ENCODE measurements at places on chromosomes 7 and 10. TPM values are rescaled to one million over a fixed set of nuclear protein-coding genes. Genes with fewer than 3 reads are reported as not detected.
A peak's percentile ranks its signal among the peaks of the same experiment; 100 is the strongest.

DNA sequence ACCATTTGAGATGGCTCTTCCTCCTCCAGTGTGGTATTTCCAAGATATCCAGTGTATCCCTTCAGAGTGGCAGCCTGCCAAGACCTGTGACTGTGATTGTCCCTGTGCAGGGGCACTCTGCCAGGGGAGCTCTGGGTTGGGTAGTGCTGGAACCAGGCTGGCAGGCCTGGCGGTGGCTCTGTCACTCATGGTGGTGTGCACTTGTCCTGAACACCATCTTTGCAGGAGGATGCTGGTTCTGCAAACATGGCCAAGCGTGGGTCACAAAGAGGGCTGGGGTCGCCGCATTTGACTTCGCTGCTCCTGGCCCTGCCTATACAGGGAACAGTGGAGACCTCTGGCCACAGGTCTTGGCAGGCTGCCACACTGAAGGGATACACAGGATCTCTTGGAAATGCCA is 205.2 kb downstream of the PRPF18 start:
- DNase-seq: no peak

GRCh38 chr10:96896884-96897589 is 64.9 kb downstream of the LCOR start:
- DNase-seq: no peak

DNA sequence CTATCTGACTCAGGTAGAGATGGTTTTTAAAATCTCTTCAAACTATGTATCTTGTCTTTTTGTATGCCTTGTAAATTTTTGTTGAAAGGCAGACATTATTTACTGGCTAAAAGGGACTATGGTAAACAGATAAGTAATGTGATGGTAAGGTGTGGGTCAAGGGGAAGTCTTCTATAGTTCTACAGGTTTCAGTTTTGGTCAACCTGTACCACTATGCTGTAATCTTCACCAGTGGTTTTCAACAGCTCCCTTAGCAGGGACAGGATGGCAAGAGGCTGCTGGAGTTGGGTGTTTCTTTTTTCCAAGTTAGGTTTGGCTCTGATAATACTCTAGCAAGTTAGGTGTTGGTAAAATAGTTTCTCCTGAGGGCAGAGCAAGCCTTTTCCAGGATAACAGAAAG is 32.7 kb upstream of the FZD8 start:
- DNase-seq: no peak

Gene SPRN
- total RNA-seq: under 0.01 TPM

- DNase-seq: peak; percentile 96
Observed at GRCh38 chr7:93043385-93043985, 74.3 kb downstream of the SAMD9 start.

- DNase-seq: peak; percentile 31
Observed at GRCh38 chr10:69912589-69912988, 110.9 kb downstream of the COL13A1 start.

DNA sequence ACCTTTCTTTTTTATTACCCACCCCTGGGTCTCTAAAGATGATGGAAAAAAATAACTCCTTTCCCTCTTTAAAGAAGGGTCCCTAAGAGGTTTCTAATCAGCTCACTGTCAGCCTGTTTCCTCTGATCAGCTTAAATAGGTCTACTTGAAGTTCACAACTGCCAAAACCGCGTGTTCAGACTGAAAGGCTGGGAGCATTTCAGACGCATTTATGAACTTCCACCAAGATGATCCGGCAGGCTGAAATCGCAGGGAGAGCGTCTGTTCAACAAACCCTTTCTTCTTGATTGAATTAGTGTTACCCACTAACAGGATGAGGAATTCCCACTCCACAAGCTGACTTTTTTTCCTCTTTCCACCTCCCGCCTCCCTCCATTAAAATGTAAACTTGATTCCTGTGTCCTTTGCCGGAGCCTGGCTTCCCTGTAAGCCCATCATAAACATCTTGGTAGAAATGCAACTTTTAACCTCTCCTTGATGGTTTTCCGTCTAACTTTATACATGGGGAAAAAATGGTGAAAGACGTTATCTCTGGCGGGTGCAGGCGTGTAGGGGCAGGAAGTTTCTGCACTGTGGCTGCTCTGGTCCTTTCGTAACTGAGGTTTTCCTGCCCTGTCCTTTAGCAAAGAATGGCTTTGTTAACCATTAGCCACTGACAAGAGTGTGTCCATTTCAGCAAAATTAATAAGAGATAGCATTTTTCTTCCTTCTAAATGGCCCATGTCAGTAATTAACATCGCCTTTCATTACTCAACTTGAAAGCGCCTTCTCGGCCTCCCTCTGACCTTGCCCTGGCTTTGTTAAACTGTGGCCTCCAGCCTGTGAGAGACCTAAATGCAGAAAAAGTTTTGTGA is 130.7 kb downstream of the BAMBI start:
- DNase-seq: no peak

Gene SUN3
- total RNA-seq: not detected

DNA sequence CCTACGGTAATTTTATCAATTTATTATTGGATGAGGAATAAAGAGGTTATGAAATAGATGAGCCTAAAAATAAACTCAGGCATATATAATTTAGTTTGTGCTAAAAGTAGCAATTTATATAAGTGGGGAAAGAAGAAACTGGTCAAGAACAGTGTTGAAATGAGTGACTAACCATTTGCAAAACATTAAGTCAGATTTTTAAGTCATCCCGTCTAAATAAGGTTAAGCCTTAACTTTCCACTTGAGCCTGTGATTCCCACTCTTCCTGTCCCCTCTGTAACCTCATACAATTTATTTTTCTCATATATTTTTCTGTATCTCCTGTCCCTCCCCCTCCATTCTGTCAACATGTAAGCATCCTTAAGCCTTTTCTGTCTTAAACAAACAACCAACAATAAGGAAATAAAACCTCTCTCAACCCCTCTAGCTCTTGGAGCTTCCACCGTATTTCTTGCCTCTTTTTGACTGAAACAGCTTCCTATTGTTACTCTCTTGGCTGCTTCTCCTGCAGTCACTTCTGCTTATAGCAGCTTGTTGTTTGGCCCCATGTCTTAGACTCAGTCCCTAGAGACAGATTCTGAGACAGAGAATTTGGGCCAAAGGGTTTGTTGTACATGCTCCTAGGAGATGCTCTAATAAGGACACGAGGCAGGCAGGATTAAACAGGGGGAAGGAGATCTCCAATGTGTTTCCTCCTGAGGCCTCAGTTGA is 109.7 kb downstream of the GNAI1 start:
- peak; percentile 21 for DNase-seq

Gene ABCC2
- total RNA-seq: 1.8 TPM

DNA sequence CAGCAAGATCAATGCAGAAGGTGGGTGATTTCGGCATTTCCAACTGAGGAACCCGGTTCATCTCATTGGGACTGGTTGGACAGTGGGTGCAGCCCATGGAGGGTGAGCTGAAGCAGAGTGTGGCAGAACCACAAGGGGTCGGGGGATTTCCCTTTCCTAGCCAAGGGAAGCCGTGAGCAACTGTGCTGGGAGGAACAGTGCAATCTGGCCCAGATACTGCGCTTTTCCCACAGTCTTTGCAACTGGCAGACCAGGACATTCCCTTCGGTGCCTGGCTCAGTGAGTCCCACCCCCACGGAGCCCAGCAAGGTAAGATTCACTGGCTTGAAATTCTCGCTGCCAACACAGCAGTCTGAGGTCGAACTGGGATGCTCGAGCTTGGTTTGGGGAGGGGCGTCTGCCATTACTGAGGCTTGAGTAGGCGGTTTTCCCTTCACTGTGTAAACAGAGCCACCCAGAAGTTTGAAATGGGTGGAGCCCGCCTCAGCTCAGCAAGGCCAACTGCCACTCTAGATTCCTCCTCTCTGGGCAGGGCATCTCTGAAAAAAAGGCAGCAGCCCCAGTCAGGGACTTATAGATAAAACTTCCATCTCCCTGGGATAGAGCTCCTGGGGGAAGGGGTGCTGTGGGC is 58.6 kb upstream of the SLC26A5 start:
- no peak for DNase-seq

GRCh38 chr10:31912898-31913850 is 15.5 kb downstream of the ARHGAP12 start:
- no peak for DNase-seq

Gene SPDYE8
- total RNA-seq: not detected

Gene PNLIPRP2
- not detected for total RNA-seq

GRCh38 chr10:78148961-78149612 is 115.4 kb downstream of the RPS24 start:
- DNase-seq: peak; percentile 85

Gene C10orf105
- total RNA-seq: not detected

DNA sequence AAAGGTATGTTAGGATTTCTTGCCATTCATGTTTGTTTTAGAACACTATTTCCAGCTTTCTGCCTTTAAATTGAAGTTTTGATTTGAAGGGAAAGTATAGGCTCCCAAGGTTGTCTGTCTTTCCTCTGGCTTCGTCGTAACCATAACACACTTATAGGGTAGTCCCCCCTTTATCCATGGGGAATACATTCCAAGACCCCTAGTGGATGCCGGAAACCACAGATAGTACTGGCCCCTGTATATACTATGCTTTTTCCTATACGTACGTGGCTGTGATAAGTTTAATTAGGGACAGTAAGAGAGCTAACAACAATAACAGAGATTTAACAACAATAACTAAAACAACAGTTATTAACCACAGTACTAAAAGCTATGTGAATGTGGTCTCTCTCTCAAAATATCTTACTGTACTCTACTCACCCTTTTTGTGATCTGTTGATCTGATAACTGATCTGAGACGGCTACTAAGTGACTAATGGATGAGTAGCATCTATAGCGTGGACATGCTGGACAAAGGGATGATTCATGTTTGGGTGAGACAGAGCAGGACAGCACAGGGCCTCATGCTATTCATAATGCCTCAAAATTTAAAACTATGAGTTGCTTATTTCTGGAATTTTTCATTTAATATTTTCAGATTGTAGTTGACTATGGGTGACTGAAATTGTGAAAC is 273.1 kb downstream of the AUTS2 start:
- peak; percentile 67 for DNase-seq

Gene PTN
- 33.3 TPM for total RNA-seq

DNA sequence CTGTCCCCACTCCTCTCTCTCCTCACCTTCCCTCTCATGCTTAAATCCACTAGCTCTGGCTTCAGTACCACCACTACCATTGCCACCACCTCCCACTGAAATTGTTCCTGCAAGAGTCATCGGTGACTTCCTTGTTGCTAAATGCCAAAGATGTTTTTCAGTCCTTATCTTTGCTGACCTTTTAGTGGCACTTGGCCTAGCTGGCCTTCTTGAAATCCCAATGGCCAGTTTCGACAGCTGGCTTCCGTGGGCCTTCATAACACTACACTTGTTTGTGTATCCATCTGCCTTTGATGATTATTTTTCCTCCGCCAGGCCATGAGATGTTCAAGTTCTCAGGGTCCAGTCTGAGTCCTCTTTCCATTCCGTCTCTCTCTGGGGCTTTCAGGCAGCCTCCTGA is 118.2 kb upstream of the NANOS1 start:
- peak; percentile 81 for DNase-seq

Gene UCMA
- not detected for total RNA-seq

DNA sequence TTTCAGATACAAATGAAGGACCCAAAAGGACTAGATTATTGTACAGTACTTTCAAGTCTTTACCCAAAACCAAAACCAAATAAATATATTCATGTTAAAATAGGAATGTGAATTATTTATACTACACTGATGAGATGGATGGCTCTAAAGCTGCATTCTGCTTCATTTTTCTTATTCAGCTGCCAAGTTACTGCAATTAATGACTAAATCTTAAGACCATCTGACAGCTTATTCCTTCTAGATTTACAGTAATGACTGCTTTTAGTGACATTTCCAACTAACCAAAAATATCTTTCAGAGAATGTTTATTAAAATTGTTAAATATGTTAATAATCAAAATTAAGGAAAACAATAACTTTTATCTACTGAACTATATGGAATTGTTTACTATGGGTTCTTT is 20.9 kb downstream of the ENKUR start:
- DNase-seq: no peak

GRCh38 chr7:31104361-31105255 is 52.5 kb downstream of the ADCYAP1R1 start:
- no peak for DNase-seq

Gene TAS2R4
- 2.9 TPM for total RNA-seq

Gene HOXA6
- total RNA-seq: 5.0 TPM

DNA sequence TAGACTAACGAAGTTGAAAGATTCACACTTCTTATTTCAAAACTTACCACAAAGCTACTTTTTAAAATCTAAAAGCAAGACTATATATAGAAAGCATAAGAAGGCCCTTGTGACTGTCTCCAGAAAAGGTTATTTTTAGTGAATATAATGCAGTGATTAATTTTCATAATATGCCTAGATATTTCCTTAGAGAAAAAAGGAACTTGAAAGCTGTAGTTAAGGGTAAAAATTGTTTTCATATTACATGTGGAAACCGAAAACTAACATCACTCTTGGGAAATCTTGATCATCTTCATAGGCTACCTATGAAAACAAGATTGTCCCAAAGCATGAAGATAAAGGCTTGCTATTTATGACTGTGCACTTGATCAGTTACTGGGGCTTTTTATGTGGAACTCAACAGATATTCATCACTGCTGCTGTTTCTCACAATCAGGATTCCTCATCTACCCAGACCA is 223.2 kb downstream of the SH2D4B start:
- no peak for DNase-seq

GRCh38 chr7:71303566-71303965 is 171.6 kb downstream of the GALNT17 start:
- no peak for DNase-seq

Gene CALHM2
- total RNA-seq: 54.6 TPM

DNA sequence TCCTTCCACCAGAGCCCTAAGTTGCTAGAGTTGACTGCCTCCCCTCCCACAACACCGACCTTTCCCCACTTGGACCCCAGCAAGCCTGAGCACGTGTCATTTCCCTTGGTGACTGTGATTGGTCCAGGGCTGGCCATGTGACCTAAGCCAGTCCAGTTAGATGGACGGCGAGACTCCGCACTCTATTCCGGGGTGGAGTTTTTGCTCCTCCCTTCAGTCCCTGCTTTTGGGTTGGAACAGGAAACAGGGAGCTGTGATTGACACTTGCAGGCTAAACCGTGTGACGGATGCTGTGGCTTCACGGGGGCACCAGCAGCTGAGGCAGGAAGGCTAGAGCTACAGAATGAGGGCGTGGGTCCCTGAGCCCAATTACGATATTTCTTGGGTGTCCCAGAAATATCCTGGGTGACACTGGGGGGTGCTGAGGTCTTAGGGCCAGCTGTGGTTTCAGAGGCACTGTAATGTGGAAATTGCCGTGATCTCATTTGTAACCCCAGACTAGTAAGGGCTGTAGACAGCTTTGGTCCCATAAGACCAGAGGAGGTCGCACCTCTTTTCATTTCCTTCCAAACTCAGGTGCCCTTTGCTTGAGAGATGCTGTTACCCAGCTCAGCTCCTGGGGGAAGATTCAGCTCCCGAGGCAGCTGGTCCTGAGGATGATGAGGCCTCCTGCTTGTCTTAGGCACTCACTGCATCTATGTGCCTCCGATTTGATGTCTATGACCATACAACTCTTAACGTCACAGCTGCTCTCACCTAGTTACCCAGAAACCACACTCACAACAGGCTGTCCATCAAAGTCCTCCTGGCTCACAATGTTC is 102.7 kb upstream of the NPTX2 start:
- DNase-seq: no peak

Gene MYO3A
- not detected for total RNA-seq

- no peak for DNase-seq
Observed at GRCh38 chr7:40757109-40757508, 622.3 kb downstream of the SUGCT start.

Gene IGFBP1
- total RNA-seq: 4.0 TPM

Measured in osteoblast (primary cell).